ENCODE measurements at places on chromosomes 2 and 18.

DNA sequence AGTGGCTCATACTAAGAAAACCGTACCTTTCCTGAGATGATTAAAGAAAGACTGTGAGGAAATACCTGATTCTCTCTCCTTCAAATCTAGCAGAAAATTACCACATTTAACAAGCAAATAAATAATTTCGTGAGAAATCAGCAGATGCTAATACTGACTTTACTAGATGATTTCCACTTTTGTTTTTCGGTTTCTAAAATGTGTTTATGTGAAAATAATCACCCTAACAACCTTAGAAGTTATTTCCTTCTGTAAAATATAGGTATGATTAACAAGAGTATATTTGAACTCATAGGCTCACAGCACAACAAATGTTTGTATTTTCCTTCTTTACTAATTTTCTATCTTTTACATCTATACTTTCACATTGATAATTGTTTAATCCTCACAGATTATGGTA, 594.1 kb upstream of the FAM98A start:
- no peak for DNase-seq

DNA sequence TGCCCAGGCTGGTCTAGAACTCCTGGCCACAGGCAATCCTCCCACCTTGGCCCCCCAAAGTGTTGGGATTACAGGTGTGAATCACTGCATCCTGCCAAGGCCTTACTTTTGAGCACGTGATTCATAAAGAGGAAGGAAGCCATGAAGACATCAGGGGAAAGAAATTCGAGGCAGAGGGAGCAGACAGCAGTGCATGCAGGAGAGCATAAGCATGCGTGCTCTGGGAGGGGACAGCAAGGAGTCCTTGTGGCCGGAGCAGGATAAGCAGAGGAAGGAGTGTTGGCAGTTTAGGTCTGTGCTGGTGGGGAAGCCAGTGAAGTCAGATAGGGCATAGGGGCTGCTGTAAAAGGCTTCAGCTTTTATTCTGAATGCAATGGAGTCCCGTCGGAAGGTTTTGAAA, 400.5 kb upstream of the RAB12 start:
- DNase-seq: no peak

GRCh38 chr2:237190966-237191713, 105.5 kb downstream of the COPS8 start:
- no peak for DNase-seq

GRCh38 chr18:23861805-23862470, 152.6 kb upstream of the TTC39C start:
- DNase-seq: no peak

GRCh38 chr2:143881246-143881645, 638.7 kb downstream of the ZEB2 start:
- DNase-seq: no peak

GRCh38 chr18:11284811-11285210, 135.4 kb upstream of the PIEZO2 start:
- DNase-seq: no peak

- no peak for DNase-seq
Observed at GRCh38 chr2:126637386-126637785, 18.6 kb upstream of the GYPC start.

- DNase-seq: no peak
Observed at GRCh38 chr2:125172181-125172580, 1147.1 kb downstream of the CNTNAP5 start.

GRCh38 chr2:26682155-26682554, 10.4 kb upstream of the KCNK3 start:
- DNase-seq: no peak

GRCh38 chr18:24021505-24021904, 7.0 kb downstream of the TTC39C start:
- DNase-seq: no peak

- no peak for DNase-seq
Observed at GRCh38 chr2:28680657-28681056, 71.0 kb upstream of the PPP1CB start.

DNA sequence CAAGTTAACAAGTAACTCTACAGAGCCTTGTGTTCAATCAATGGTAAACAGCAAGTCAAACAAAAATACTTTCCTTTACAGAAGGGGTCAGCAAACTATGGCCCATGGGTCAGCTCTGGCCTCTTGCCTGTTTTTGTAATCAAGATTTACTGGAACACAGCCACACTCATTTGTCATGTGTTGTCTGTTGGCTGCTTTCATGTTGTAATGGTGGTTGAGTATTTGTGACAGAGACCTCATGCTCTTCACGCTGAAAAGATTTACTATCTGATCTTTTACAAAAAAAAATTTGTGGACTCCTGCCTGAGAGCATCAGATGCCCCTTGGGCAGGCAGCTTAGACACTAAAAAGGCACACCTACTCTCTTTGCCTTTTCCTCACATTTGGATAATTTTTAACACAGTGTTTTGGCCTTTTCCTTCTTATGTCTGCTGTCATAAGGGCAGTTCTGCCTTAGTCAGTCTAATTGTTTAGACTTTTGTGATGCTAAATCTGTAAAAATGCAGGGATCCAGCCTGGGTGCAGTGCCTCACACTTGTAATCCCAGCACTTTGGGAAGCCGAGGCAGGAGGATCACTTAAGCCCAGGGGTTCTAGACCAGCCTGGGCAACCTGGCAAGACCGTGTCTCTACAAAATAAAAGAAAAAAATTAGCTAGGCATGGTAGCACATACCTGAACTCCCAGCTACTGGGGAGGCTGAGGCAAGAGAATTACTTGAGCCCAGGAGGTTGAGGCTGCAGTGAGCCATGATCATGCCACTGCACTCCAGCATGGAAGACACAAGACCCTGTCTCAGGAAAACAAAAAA, 18.3 kb downstream of the IL1B start:
- DNase-seq: no peak

DNA sequence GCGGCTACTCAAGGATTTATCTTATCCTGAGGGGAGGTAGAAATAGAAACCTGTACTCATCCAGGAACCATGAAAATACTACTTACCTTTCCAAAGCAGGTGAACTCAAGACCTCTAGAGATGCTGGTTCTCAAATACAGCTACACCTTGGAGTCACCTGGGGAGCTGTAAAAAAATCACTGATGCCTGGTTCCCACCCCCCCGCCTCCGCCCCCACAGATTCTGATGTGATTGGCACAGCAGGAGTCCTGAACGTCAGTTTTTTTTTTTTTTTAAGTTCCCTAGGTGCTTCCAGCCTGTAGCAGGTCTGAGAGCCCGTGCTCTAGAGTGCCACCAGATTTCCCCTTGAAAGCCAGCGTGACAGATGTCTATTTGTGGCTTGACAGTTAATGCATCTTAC, 113.6 kb downstream of the MRO start:
- no peak for DNase-seq

- DNase-seq: no peak
Observed at GRCh38 chr2:10957391-10957790, 45.7 kb downstream of the KCNF1 start.

DNA sequence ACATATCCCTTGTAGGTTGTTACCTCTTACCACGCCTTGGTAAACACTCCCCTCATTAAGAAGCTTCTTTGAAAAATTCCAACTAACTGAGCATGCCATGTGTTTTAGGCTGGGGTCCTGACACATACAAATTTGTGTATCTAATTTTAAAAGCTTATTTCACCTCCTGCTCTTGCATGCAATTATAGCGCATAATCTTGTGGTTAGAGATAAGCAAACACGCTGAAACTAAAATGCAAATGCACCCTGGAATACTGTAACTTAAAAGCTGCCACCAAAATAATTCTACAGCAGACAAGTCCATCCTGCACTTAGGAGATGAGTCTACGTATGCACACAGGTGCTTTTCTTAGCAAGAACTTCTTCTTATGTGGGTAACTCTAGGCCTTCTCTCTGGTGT, 990.2 kb downstream of the TSN start:
- DNase-seq: no peak

GRCh38 chr2:13414897-13415296, 698.2 kb downstream of the TRIB2 start:
- no peak for DNase-seq
